NCI-H2107 (cell line): ENCODE measurements at places on chromosomes 5 and 9.

GRCh38 chr5:68176802-68177479 is 38.6 kb upstream of the PIK3R1 start:
- DNase-seq: no peak

DNA sequence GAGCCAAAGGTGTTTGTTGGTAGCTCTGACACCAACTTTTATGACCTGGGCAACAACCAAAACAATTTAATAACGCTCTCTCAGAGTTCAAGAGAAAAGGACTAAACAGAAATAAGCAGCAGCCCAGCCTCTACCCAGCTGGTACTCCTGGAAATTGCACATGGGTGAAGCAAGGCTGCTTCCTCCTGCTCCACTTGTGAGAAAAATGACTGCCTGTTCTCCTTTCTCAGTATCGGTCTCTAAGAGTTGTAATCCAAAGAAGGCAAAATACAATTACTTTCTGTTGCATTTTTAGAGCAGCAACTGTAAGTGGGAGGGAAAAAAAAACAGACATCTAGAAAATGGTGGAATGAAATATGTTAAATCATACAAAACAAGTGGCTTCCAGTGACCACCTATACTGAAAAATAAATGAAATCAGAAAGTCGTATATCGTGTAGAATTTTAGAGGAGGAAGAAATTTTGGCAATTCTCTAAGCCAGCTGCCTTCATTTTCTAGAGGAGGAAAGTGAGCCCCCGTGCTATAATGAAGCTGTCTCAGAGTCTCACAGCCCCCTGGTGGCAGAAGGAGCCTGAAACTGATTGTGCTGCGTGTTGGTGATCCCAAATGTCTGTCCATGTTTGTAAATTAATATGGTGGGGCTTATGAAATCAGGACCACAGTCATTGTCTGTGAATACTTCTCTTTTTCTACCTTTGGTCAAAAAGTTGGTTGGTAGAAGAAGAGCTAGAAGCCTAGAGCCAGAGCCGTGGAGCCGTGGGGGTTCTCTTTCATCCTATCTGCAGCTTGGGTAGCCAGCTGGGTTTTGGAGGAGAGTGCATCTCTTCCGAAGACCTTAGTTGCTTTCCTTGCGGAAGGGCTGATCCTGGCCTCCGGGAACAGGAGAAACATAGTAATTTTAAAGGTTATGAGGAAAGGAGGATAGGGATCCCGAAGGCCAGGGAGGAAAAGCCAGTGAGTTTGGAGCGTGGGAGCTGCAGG is 139.9 kb downstream of the PIP5K1B start:
- DNase-seq: no peak

DNA sequence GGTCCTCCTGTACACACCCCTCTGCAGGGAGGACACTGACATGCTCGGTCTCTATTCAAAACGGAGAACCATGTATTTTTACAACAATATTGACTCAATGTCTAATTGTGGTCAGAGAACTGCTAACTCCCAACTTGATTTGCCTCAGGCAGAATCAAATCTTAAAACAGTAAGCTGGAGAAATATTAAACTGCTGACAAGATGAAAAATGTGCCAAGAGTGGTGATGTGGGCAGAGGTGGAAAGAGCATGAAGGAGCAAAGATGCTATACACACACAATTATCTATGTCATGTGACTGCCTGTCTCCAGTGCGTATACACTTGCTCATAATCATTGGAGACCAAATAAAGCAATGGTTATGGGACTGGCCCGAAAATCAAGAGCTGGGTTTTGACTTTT is 556.1 kb upstream of the ZNF608 start:
- no peak for DNase-seq

DNA sequence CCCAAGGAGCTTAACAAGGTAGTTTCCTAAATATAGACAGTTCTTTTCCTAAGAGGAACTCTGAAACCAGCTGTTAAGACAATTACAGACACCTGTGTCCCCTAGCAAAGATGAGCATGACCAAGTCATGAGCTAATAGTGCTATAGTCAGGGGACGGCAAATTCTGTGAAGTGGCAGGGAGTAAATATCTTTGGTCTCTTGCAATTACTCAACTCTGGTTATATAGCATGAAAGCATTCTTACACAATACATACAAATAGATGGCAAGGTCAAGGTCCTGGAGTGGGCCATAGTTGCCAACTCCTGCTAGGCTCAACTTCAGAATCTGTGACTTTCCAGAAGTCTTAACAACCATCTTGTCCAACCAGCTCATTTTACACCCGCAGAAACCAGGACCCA is 103.7 kb downstream of the RFK start:
- no peak for DNase-seq

- DNase-seq: no peak
Measured at GRCh38 chr5:36310138-36310537, 8.4 kb upstream of the RANBP3L start.

DNA sequence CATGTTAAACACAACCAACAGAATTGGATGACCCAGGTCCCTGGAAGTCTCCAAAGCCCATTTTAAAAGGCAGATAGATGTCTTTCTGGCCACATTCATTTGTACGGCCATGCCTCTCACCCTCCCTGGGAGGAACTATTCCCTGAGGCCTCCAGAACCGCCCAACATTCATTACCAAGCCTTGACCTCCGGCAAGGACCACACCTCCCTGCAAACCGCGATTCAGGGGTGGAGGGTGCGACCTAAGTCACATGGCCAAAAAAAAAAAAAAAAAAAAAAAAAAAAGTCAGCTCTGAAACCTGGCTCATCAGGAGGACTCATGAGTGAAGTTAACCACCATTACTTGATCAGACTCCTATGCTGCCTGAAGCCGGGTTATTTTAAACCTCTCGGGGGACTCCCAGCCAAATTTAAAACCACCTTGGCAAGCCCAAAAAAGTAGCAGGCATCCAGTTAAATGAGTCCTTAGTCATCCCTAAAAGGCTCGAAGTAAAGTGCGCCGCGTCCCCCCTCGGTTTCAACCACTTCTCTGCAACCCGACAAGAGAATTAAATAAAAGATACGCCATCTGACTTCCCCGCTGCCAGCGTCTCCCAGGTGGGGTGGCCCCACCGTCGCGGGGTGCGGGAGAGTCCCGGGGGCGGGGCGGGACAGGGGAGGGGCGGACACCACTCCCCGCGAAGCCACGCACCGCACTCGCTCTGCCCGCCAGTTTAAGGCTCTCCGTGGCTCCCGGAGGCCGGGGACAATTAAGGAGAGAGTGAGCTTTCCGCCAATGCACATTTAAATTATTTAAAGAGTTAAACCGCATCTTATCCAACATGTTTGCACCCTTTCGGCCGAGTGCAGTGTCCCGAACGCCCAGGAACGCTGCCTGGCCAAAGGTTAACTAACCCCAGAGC is 2.3 kb downstream of the KLF9 start:
- no peak for DNase-seq

DNA sequence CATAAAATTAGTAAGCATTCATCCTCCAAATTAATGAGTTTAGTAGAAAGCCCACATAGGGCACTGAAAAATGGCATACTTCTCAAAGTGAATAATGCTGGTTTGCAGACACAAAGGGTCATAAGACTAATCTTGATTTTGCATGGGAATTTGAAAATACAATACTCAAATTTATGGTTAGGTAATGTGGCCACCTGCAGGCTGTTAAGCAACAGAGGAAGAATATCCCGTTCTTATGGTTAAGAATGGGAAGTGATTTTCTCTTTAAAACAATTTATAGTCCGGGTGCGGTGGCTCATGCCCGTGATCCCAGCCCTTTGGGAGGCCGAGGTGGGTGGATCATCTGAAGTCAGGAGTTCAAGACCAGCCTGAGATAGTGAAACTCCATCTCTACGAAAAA is 9.4 kb upstream of the PLCXD3 start:
- no peak for DNase-seq

- no peak for DNase-seq
Measured at GRCh38 chr5:65951330-65951729, 25.0 kb downstream of the ERBIN start.

DNA sequence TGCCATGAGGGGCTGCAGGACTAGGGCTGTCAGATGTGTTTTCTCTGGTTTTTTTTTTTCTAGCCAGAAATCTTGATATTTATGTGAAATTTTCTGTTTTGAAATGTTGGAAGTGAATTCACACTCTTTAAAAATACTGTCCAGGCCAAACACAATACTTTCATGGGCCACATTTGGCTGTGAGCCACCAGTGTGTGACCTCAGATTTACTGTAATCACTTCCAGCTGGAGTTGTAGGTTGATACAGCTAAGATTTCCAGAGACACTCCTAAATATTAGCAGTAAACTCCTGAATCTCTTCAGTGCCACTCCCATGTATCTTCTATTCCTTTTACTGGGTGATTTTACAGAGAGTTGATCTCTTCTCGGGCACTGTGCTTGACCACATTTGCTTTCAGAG is 92.2 kb upstream of the CKMT2 start:
- DNase-seq: no peak

DNA sequence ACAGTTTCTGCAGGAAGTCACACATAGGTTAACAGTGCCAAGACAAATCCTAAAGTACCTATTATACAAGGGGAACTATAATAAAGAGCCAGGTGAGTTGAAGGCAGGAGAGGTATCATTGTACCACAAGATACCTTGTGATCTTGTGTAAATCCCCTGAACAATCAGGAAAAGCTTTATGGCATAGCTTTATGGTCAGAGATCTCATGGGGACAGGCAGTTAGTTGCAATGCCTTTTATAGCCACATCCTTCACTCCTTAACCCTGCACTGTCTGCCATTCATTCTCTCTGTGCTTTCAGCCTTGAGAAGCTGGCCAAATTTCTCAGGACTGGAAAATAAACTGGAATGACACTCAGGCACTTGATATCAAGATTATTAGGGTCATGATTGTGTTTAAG is 97.0 kb downstream of the GHR start:
- no peak for DNase-seq

DNA sequence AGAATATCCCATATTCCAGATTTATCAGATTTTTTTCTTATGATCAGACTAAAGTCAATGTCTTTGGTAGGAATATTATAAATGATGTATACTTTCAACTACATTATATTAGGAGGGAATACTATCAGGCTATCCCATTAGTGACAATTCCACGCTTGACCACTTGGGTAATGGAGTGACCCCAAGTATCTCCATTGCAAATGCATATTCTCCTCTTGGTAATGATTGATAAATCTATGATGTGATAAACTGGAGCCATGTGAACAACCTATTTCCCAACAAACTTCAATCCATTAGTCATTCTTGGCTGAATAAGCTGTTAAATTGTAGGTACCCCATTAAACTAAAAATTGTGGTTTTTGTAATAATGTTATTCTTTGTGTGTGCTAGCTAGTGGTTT is 12.2 kb upstream of the MPDZ start:
- no peak for DNase-seq

- DNase-seq: no peak
Measured at GRCh38 chr5:29148581-29148980, 2044.9 kb upstream of the CDH6 start.
